ENCODE measurements at places on chromosomes 12 and 14. TPM values are rescaled to one million over a fixed set of nuclear protein-coding genes. Genes with fewer than 3 reads are reported as not detected.

GRCh38 chr12:71142016-71142415, 15.8 kb downstream of the TSPAN8 start:
- H3K27ac ChIP-seq, result no peak overlapping the region
- no peak overlapping the region for H3K4me3 ChIP-seq
- H3K4me1 ChIP-seq, result peaks cover 42% of the 10 kb centered on the region
- DNase-seq, result no peak
- H3K27me3 ChIP-seq, result no peaks in the 10 kb centered on the region

DNA sequence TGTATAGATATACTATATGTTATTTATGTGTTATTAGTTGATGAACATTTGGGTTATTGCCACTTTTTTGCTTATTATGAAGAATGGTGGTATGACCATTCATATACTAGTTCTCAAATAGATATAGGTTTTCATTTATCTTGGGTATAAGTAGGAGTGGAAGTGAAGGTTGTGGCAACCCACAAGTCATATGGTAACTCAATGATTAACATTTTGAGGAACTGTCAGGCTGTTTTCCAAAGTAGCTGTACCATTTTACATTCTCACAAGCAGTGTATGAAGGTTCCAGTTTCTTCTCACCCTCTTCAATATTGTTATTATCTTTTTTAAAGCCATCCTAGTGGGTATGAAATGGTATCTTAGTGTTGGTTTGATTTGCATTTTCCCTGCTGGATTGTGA, 19.0 kb upstream of the MSRB3 start:
- H3K4me3 ChIP-seq, result no peak overlapping the region
- no peaks in the 10 kb centered on the region for H3K36me3 ChIP-seq
- no peak overlapping the region for H3K27ac ChIP-seq
- no peaks in the 10 kb centered on the region for H3K27me3 ChIP-seq

DNA sequence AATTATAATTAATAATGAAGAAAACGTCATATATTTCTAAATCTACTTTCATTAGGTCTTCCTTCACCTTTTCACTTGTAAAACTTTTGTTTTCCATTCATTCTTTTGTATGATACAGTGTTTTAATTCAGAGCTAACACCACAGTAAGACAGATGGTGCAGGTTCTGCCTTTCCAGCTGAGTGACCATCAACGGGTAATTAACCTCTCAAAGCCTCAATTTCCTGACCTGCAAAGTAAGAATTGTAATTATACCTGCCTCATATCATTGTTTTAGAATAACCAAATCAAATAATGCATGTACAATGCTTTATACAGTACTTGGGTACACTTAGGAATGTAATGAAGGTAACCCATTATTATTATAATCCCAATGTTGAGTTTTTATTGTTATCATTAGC, 157.6 kb downstream of the FOXA1 start:
- no peaks in the 10 kb centered on the region for H3K27me3 ChIP-seq
- no peaks in the 10 kb centered on the region for H3K4me1 ChIP-seq
- no peaks in the 10 kb centered on the region for H3K36me3 ChIP-seq
- no peak overlapping the region for H3K4me3 ChIP-seq

GRCh38 chr12:28253161-28253641, 62.9 kb downstream of the CCDC91 start:
- no peaks in the 10 kb centered on the region for H3K27me3 ChIP-seq
- H3K36me3 ChIP-seq, result no peaks in the 10 kb centered on the region
- H3K4me3 ChIP-seq, result no peak overlapping the region
- DNase-seq, result no peak
- H3K27ac ChIP-seq, result no peak overlapping the region

DNA sequence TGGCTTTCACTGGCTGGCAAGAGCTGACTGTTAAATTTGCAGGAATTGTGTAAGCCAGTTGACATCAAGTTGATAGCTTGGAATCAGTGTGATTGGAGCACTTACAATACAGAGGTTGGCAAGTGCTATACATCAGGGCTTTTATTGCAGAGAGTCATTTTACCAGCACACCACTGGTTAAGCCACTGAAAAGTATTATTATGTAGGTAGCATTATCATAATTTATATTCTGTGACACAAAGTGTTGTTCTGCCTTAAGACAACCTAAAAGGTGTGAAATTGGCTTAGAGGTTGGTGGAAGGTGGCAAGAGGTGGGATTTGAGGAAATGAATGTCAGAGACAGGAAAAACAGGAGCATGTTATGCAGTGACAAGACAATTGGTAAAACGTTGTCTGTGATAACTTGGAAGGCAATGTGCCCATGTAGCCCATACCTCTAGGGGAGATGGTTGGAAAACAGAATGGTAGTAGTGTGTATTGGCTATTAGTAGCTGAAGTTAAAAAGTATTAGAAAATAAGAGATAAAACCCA, 172.9 kb upstream of the PRICKLE1 start:
- no peak for DNase-seq
- no peak overlapping the region for H3K4me3 ChIP-seq
- no peak overlapping the region for H3K27ac ChIP-seq

The FGD6 gene
- total RNA-seq, result 5.3 TPM

The CABP1 gene
- not detected for total RNA-seq

The CLEC14A gene
- not detected for total RNA-seq

The PACS2 gene
- 23.6 TPM for total RNA-seq

Data from HepG2 (cell line).